ENCODE measurements at places on chromosomes 6 and 20.

- peak; percentile 54 for DNase-seq
Observed at GRCh38 chr20:53767206-53767930, 173.7 kb upstream of the ZNF217 start.

- DNase-seq: no peak
Observed at GRCh38 chr6:146946559-146946958, 257.7 kb upstream of the STXBP5 start.

- no peak for DNase-seq
Observed at GRCh38 chr6:79420054-79420453, 117.2 kb downstream of the LCA5 start.

- DNase-seq: no peak
Observed at GRCh38 chr6:51112731-51113130, 294.1 kb downstream of the TFAP2B start.
